Bone marrow (tissue), 2 donors: ENCODE measurements at places on chromosomes 6 and 20.

GRCh38 chr20:44580581-44581268, 1.7 kb upstream of the PKIG start:
- no peak for DNase-seq

GRCh38 chr20:38631155-38632022, 29.8 kb downstream of the ARHGAP40 start:
- DNase-seq = no peak

GRCh38 chr20:45083127-45083526, 17.8 kb downstream of the KCNS1 start:
- DNase-seq = no peak

DNA sequence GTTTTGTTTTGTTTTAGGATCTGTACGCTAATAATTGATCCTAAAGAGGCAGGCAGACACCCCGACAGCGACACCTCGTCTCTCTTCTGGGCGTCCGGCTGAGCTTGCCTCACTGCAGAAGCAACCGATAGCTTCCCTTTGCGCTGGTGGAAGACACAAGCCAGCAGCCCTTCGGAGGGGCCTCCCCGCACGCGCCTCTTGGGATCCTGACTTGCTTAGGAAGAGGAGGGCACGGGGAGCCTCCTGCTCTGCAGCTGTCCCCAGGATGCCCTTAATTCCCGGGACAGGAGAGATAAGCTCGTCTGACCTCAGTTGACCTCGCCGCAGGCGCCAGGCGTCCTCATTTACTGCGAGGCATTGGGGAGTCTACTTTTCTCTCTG, 94.0 kb downstream of the CD83 start:
- peak; percentile 30 for DNase-seq

GRCh38 chr20:32190616-32191415, 16.7 kb downstream of the PLAGL2 start:
- DNase-seq = no peak

GRCh38 chr20:49792006-49792405, 20.6 kb upstream of the SLC9A8 start:
- no peak for DNase-seq

GRCh38 chr6:80465513-80465912, 359.0 kb downstream of the BCKDHB start:
- no peak for DNase-seq

GRCh38 chr20:1810926-1811620, 84.1 kb upstream of the SIRPA start:
- no peak for DNase-seq

- DNase-seq = no peak
Observed at GRCh38 chr20:18001131-18001921, 32.5 kb downstream of the MGME1 start.

DNA sequence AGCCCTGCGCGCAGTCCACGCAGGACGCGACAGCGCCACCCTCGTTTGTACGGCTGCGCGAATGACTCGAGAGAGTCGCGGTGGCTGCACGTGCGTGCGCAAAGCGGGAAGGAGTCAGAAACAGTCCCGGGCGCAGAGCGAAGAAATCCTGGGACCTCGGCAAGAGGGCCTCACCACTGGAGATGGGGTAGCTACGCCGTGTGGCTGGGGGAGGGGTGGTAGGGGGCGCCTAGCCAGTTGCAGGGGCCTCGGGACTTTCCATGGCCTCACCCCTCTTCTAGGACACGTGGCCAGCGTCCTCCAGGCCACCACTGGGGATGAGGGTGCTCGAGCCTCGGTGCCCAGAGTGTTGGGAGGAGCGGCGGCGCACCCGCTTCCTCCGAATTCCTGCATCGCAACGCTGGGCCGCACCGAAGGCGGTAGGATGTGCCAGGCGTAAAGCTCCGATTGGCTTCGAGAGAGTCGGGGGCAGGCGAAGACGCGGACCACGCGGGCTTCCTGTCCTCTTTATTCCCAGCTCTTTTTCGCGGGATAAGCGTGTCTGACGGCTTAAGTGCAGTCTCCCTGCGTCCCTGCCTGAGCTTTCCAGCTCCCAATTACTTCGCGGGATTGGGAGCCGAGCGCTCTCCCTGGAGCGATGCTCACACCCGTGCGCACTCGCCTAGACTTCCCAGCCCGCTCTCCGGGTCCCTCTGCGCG, 38.7 kb downstream of the NCR2 start:
- DNase-seq = no peak

GRCh38 chr6:125584468-125584939, 164.9 kb upstream of the HEY2 start:
- no peak for DNase-seq

DNA sequence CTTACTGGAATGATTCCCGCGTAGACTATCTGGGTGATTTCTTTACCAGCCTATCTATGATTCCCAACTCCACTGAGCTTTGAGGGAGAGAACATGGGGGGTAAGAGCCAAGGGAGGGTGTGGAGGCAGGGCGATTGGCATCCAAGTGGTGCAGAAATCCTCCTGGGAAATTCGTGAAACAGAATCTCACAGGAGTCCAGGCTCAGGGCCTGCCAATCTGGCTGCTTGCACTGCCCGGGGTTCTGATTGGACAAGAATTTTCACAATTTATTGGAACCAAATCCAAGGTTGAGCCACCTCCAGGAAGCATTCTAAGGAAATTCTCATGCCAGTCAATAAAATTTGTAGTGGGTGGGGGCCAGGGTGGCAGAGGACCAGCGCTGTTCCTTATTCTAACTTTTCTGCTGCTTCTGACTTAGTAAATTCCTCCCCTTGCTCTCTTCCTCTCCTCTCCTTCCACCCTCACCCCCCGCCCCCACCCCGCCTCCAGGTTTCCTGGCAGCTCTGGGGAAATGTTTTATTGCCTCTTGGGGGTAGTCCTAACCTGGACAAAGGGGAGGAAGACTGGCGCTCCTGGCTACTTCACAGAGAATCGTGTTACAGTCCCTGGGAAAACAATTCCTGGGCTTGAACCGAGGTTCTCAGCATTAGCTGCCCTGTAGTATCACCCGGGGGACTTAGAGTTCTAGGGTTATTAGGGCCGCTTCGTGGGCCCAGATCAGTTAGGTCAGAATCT, 3.1 kb downstream of the BMP6 start:
- no peak for DNase-seq

DNA sequence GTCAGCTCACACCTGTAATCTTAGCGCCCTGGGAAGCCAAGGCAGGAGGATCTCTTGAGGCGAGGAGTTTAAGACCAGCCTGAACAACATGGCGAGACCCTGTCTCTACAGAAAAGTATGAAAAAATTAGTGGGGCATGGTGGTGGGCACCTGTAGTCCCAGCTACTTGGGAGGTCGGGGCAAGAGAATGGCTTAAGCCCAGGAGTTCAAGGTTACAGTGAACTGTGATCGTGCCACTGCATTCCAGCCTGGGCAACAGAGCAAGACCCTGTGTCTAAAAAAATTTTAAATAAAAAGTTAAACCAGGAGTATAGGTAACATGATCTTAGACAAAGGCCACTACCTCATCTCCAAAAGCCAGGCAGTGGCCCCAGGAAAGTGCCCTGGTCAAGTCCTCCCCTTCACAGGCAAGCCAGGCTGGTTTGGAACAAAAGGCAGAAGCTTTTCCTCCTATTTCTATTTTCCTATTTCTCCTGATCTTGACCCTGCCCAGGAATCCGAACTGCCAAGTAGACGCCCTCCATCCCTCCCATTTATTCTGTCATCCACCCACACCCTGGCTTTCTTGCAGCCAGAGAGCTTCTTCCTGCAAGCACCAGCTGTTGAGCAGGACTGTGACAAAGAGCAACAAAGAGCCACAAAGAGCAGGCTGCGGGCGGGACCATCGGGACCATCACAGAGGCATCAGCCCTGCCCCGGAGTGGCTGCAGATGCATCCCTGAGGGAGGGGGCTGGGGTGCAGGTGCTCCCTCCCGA, 149.9 kb upstream of the AFDN start:
- DNase-seq = no peak

GRCh38 chr6:53702316-53702715, 36.8 kb upstream of the KLHL31 start:
- DNase-seq = no peak

- DNase-seq = no peak
Observed at GRCh38 chr20:4876731-4877130, 124.6 kb downstream of the SLC23A2 start.
